Activated T-cell treated with anti-CD3 and anti-CD28 coated beads, Interleukin-2, amount 50 U/mL, for 24 hours (primary cell): ENCODE measurements at places on chromosomes 5 and 9.

DNA sequence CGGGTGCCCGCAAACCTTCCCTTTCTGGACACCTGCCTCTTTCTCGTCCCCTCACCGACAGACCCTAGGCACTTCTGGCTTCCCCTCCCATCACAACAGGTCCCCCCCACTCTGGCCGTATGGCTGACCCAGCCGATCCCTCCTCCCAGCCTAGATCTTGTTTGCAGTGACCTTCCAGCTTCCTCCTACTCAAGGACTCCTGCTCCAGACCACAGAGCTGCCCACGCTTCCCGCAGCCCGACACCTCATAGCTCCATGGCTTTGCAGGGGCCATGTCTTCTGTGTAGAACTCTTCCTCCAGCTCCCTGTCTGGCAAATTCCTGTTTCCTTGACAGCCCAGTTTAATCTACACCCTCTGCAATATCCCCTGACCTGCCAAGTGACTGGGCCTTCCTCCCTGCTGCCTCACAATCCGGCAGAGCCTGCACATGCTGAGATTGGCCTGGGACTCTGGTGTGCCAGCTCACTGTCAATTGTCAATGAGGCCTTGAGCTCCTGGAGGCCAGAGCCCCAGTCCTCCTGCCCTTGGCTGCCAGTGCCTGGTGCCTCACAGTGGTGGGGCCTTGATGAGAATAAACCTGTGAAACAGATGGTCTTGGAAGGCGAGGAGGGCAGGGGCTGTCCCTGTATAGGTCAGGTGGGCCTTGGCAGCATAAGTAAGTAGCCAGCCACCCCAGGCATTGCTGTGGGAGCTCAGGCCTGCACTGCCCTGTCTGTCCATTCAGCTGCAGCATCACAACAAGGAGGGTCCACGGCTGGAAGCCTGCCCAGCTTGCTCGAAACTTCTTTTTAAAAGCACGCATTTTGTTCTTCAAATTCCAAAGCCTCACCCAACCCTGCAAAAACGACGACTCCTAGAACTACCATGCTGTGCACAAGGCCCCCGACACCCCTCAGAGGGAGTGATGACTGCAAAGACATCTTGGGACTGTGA is 50.5 kb downstream of the GADD45G start:
- H3K27ac ChIP-seq, result no peak overlapping the region
- no peak for DNase-seq
- peaks cover 18% of the 10 kb centered on the region for H3K4me1 ChIP-seq
- H3K4me3 ChIP-seq, result no peak overlapping the region
- peaks cover 9% of the 10 kb centered on the region for H3K27me3 ChIP-seq

GRCh38 chr9:94952565-94953373 is 226.3 kb downstream of the AOPEP start:
- DNase-seq, result no peak
- peaks cover 42% of the 10 kb centered on the region for H3K4me1 ChIP-seq
- no peaks in the 10 kb centered on the region for H3K27me3 ChIP-seq
- peaks cover 27% of the 10 kb centered on the region for H3K36me3 ChIP-seq
- no peak overlapping the region for H3K4me3 ChIP-seq
- peak overlapping the region; percentile 3 for H3K27ac ChIP-seq

GRCh38 chr5:174459832-174460448 is 264.4 kb upstream of the MSX2 start:
- peaks cover 3% of the 10 kb centered on the region for H3K27me3 ChIP-seq
- H3K4me3 ChIP-seq, result no peak overlapping the region
- H3K36me3 ChIP-seq, result no peaks in the 10 kb centered on the region
- H3K4me1 ChIP-seq, result peaks cover 10% of the 10 kb centered on the region

GRCh38 chr9:124255222-124255621 is 2.5 kb upstream of the NEK6 start:
- H3K36me3 ChIP-seq, result peaks cover 4% of the 10 kb centered on the region
- no peak overlapping the region for H3K27ac ChIP-seq
- H3K4me3 ChIP-seq, result no peak overlapping the region
- H3K4me1 ChIP-seq, result peaks cover 62% of the 10 kb centered on the region
- DNase-seq, result no peak

GRCh38 chr5:116004248-116004647 is 28.0 kb upstream of the ARL14EPL start:
- H3K4me1 ChIP-seq, result no peaks in the 10 kb centered on the region
- H3K27ac ChIP-seq, result no peak overlapping the region
- no peak for DNase-seq
- no peak overlapping the region for H3K4me3 ChIP-seq
- H3K36me3 ChIP-seq, result no peaks in the 10 kb centered on the region
- peaks cover 3% of the 10 kb centered on the region for H3K27me3 ChIP-seq

GRCh38 chr5:9919306-9920030 is 289.3 kb upstream of the TAS2R1 start:
- H3K4me3 ChIP-seq, result no peak overlapping the region
- H3K4me1 ChIP-seq, result no peaks in the 10 kb centered on the region
- no peak for DNase-seq
- no peak overlapping the region for H3K27ac ChIP-seq
- H3K27me3 ChIP-seq, result no peaks in the 10 kb centered on the region

DNA sequence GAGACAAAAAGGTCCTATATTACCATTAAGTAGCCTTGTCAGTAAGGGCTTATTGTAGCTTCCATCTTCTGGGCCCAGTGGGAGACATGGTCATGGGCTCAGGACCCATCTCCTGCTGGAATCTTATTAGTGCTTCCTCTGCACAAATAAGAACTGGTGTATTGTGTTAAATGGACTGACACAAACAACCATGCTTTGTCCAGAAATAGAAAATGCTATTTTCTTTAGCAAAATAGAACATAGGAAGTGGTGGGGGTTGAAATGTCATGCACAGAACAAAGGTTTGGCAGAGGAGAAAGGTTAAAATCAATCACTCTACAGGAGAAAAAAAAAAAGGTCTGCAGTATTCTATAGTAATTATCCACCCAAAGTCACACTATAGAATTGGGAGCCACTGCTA is 252.2 kb downstream of the ELAVL2 start:
- DNase-seq, result no peak
- no peak overlapping the region for H3K4me3 ChIP-seq
- H3K4me1 ChIP-seq, result no peaks in the 10 kb centered on the region
- no peaks in the 10 kb centered on the region for H3K27me3 ChIP-seq
- no peak overlapping the region for H3K27ac ChIP-seq

DNA sequence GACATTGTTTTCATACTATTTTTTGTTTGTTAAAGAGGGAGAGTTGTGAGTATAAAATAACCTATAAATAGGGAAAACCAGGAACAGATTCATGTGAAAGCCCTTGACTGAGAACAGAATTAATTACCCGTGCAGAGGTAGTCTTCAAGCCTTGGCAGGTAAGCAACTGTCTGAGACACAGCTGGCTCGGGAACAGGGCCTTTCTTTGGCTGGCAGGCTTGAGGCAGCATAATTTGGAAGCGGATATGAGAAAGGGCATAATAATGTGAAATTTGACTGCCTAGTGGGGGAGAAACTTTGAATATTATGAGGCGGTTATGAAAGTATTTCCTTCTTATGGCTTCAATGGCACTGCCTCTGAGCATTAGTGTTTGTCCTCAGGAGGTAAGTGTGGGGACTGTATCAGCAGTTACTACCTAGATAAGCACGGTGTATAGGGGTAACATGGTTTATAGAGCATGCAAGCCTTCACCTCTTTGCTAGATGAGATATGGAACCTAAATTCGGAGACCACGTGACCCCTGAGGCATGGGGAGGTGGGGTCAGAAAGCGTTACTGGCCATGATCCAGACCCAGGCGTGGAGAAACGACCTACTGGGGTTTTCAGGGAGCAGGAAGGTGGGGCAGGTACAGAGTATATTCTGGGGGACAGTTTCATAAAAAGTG is 210.2 kb upstream of the GAS1 start:
- no peak for DNase-seq
- H3K4me3 ChIP-seq, result no peak overlapping the region
- H3K4me1 ChIP-seq, result no peaks in the 10 kb centered on the region
- no peaks in the 10 kb centered on the region for H3K36me3 ChIP-seq
- peaks cover 8% of the 10 kb centered on the region for H3K27me3 ChIP-seq

- no peaks in the 10 kb centered on the region for H3K4me1 ChIP-seq
- no peaks in the 10 kb centered on the region for H3K36me3 ChIP-seq
- no peaks in the 10 kb centered on the region for H3K27me3 ChIP-seq
- H3K27ac ChIP-seq, result no peak overlapping the region
- DNase-seq, result no peak
- no peak overlapping the region for H3K4me3 ChIP-seq
Measured at GRCh38 chr9:70802206-70802605, 319.2 kb downstream of the TRPM3 start.

GRCh38 chr5:98942847-98943246 is 14.0 kb upstream of the CHD1 start:
- no peak overlapping the region for H3K4me3 ChIP-seq
- peaks cover 48% of the 10 kb centered on the region for H3K4me1 ChIP-seq
- no peak for DNase-seq
- no peaks in the 10 kb centered on the region for H3K36me3 ChIP-seq
- no peaks in the 10 kb centered on the region for H3K27me3 ChIP-seq

DNA sequence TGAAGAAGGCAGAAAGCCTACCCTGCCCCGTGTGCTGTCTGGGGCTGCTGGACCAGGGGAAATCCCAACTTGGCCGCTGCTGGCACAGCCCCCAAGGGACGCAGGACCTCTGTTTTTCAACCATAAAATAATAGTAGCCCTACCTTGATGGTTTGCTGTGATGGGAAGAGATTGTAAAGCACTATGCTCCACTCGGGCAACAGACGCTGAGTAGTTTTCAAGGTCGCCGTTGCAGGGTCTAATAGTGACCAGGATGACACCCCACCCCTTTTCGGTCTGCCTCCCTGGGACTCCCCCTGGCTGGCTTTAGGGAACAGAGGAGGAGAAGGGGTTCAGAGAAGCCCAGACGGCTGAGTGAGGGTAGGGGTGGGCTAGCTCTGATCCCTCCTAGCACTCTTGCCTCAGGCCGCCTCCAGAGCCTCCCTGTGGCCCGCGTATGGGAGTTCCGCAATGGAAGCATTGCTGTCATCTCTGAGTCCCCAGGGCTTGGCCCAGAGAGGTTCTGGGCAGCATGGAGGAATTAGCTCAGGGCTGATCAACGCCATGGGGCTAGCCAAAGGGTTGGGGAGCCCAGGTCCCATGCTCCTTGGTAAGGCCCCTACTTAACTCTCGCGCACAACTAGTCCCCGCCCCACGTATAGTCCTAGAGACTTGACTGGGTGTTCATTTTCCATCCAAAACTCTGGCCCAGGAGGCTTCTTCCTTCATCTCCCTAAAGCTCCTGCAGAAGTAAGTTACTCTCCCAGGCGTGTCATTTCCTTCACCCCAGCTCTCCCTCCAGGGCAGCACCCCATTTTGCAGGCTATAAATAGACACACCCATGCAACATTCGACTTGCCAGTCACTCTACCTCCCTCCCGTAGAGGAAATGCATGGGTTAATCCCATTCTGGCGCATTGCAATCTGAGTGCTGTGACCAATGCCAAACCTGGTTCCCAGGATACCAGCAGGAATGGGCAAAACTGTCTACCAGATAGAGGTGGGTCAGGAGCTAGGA is 1.1 kb upstream of the IRF1 start:
- H3K4me3 ChIP-seq, result peak overlapping the region; percentile 85
- H3K27me3 ChIP-seq, result no peaks in the 10 kb centered on the region
- H3K4me1 ChIP-seq, result peaks cover 71% of the 10 kb centered on the region
- DNase-seq, result peak; percentile 69
- peak overlapping the region; percentile 99 for H3K27ac ChIP-seq
- peaks cover 45% of the 10 kb centered on the region for H3K36me3 ChIP-seq

DNA sequence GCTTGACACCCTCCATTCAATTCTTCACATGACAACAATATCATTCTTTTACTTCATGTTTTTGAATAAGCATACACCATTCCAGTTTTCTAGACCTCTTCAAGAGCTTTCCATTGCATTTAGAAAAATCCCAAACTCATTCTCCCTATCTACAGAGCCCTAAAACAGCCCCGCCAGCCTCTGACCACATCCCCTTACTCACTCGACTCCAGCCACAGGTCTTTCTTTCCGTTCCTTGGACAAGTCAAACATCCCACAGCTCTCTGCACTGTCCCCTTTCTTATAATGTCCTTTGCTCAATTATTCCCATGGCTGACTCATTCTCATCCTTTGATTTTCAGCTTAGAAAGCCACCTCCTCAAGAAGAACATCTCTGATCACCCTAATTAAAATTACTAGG is 38.2 kb downstream of the TTC39B start:
- H3K4me1 ChIP-seq, result peaks cover 48% of the 10 kb centered on the region
- peak overlapping the region; percentile 31 for H3K27ac ChIP-seq
- no peak overlapping the region for H3K4me3 ChIP-seq
- peaks cover 6% of the 10 kb centered on the region for H3K36me3 ChIP-seq
- DNase-seq, result no peak

- DNase-seq, result no peak
- no peaks in the 10 kb centered on the region for H3K36me3 ChIP-seq
- peaks cover 46% of the 10 kb centered on the region for H3K27me3 ChIP-seq
Measured at GRCh38 chr5:136022965-136023364, 5.8 kb upstream of the TGFBI start.

DNA sequence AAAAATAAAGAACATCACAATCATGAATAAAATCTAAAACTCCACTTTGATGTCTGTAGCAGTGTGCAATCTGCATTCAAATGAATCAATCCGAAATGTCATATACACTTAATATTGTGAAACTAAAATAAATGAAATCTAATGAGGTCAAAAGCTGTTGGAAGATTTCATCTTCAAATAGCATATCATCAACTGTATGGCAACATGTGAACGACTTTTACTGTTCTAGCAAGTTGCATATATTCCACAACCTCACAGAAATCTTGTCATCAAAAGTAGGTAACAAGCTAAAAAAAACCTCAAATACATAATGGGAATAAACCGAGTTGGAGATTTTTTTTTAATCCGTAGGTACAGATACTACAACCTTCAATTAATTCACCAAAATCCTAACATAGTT is 1.2 kb downstream of the PTBP3 start:
- peaks cover 14% of the 10 kb centered on the region for H3K36me3 ChIP-seq
- peak overlapping the region; percentile 87 for H3K4me3 ChIP-seq
- DNase-seq, result no peak
- peak overlapping the region; percentile 90 for H3K27ac ChIP-seq
- H3K27me3 ChIP-seq, result no peaks in the 10 kb centered on the region

GRCh38 chr5:55188656-55189540 is 15.9 kb upstream of the CDC20B start:
- H3K36me3 ChIP-seq, result no peaks in the 10 kb centered on the region
- no peak for DNase-seq
- H3K27me3 ChIP-seq, result peaks cover 62% of the 10 kb centered on the region
- no peak overlapping the region for H3K27ac ChIP-seq

- no peaks in the 10 kb centered on the region for H3K4me1 ChIP-seq
- H3K36me3 ChIP-seq, result peaks cover 53% of the 10 kb centered on the region
- DNase-seq, result no peak
Measured at GRCh38 chr9:120385606-120386389, 194.2 kb downstream of the CDK5RAP2 start.

DNA sequence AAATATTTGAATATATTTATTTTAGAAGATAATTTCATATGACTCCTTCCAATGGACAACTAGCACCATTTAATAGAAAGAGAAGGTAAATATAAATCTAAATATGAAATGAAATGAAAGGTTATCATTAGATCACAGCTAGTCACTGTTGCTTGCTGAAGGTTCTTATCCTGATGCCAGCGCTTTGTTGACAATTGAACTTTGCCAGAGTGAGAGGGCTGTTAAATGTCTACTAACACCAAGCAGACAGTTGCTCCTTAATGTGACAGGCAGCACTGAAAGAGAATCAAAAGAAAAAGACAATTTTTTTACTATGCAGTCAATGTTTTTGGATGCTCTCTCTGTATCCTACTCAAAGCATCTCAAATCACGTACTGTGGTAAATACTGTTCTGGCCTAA is 152.6 kb upstream of the SEMA6A start:
- no peaks in the 10 kb centered on the region for H3K36me3 ChIP-seq
- H3K27me3 ChIP-seq, result no peaks in the 10 kb centered on the region
- H3K27ac ChIP-seq, result no peak overlapping the region
- DNase-seq, result no peak
- H3K4me3 ChIP-seq, result no peak overlapping the region
- H3K4me1 ChIP-seq, result no peaks in the 10 kb centered on the region

- DNase-seq, result no peak
- H3K27me3 ChIP-seq, result no peaks in the 10 kb centered on the region
- no peak overlapping the region for H3K4me3 ChIP-seq
- peaks cover 53% of the 10 kb centered on the region for H3K36me3 ChIP-seq
- no peak overlapping the region for H3K27ac ChIP-seq
Measured at GRCh38 chr5:34061993-34062392, 19.0 kb upstream of the C1QTNF3 start.
